ENCODE measurements at places on chromosomes 2 and 18. TPM values are rescaled to one million over a fixed set of nuclear protein-coding genes. Genes with fewer than 3 reads are reported as not detected.

The KIAA2012 gene
- total RNA-seq: not detected

The CCDC85A gene
- 20.5 TPM for total RNA-seq

The DYNAP gene
- total RNA-seq: not detected

The IL37 gene
- total RNA-seq: not detected

The IL1R1 gene
- 0.65 TPM for total RNA-seq
